ENCODE measurements at places on chromosomes 7 and 10.

DNA sequence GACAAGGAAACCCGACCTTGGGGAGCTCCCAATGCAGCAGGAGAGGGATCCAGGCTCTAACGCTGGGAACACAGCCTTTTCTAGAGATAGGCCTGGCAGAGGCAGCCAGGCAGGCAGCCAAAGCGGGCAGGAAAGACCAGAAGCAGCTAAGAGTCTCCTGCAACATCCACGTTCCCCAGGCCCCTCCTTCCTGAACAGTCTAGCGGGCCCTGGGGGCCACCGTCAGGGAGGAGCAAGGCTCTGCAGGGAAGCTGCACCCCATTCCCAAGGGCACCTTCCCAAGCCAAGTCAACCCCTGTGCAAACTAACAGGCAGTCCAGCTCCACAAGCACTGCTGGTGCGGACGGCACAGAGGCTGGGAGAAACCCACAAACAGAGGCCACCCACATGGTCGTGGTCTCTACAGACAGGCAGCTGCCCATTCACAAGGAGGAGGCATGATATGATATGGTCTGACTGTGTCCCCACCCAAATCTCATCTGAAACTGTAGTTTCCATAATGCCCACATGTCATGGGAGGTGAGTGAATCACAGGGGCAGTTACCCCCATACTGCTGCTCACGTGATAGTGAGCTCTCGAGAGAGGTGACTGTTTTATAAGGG lies 115.7 kb downstream of the MAD1L1 start:
- no peak for DNase-seq

GRCh38 chr10:978826-979421 lies 9.3 kb upstream of the GTPBP4 start:
- no peak for DNase-seq

- DNase-seq: no peak
Observed at GRCh38 chr7:46855851-46856250, 726.1 kb downstream of the TNS3 start.

GRCh38 chr7:140557809-140558518 lies 78.7 kb upstream of the MKRN1 start:
- DNase-seq: no peak

GRCh38 chr7:42093349-42093905 lies 143.6 kb downstream of the GLI3 start:
- no peak for DNase-seq

GRCh38 chr7:93629291-93629801 lies 54.8 kb upstream of the CALCR start:
- no peak for DNase-seq

GRCh38 chr10:70565556-70566514 lies 36.7 kb downstream of the PRF1 start:
- DNase-seq: no peak

Data from activated T-helper 1 cell treated with anti-CD3 and anti-CD28 coated beads, Interleukin-2, amount 50 U/mL, for 16 hours (primary cell).